Ureter (tissue), 1 donor: ENCODE measurements at places on chromosomes 4 and X.

DNA sequence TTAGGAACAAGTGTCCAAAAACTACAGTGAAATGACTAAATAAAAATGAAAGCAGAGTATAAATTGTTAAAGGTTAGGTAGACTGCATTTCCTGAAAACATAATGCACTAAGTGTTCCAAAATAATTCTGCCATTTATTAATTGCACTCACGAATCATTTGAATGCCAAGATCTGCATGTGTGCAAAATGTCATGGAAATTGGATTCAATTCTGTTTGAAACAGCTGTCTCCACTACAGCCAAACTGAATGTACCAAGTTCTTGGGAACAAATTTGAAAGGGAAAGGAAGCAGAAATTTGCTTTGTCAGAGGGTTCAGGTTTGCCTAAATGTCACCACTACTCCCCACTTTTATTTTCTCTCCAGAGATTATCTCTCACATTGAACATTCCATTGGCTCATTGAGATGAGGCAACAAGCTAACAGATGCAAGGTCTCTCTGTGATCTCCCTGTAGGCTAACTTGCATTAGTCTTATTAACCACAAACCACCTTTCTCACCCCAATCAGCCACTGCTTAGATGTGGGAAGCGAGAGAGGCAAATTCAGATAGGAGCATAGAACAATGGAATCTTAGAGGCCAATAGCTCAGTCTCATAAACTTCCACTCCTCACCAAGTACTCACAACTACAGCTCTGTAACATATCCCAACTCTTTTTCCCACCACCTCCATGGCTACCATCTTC lies 226.6 kb downstream of the KDR start:
- no peak for DNase-seq

GRCh38 chr4:144304025-144304424 lies 163.5 kb upstream of the GYPA start:
- no peak for DNase-seq

- no peak for DNase-seq
These were observed 10.9 kb downstream of the SAP30 start for GRCh38 chr4:173381610-173382009.

GRCh38 chrX:13051529-13052172 lies 7.2 kb upstream of the FAM9C start:
- no peak for DNase-seq
